Upper lobe of right lung (tissue), 1 donor: ENCODE measurements at places on chromosomes 1 and 21. TPM values are rescaled to one million over a fixed set of nuclear protein-coding genes. Genes with fewer than 3 reads are reported as not detected.

DNA sequence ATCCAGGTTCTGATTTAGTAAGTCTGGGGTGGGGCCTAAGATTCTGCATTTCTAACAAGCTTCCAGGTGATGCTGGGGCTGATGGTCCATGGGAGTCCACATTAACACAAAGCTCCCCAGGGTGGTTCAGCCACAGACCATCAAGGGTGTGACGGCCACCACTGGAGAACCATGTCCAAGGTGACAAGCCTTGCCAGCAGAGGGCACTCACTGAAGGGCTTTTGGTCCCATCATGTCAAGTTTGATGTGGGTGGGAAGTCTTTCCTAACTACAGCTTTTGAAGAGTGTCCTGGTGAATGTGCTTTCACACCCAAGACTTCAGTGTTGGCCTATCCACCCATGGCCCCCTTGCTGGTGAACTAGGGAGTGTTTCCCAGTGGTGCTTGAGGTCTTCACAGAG is 67.1 kb downstream of the UBE2T start:
- no peak overlapping the region for H3K27ac ChIP-seq
- no peaks in the 10 kb centered on the region for H3K36me3 ChIP-seq
- peaks cover under 1% of the 10 kb centered on the region for H3K27me3 ChIP-seq
- H3K4me1 ChIP-seq: no peaks in the 10 kb centered on the region

- H3K27me3 ChIP-seq: peaks cover 26% of the 10 kb centered on the region
- DNase-seq: peak; percentile 73
- H3K27ac ChIP-seq: no peak overlapping the region
- peaks cover 11% of the 10 kb centered on the region for H3K4me1 ChIP-seq
- H3K36me3 ChIP-seq: no peaks in the 10 kb centered on the region
Measured at GRCh38 chr1:112509005-112509659, 367 bp downstream of the WNT2B start.

- no peak overlapping the region for H3K4me3 ChIP-seq
- no peak overlapping the region for H3K27ac ChIP-seq
- no peak for DNase-seq
- H3K4me1 ChIP-seq: no peaks in the 10 kb centered on the region
Measured at GRCh38 chr1:219503604-219504003, 109.3 kb downstream of the ZC3H11B start.

- no peaks in the 10 kb centered on the region for H3K4me1 ChIP-seq
- H3K27ac ChIP-seq: no peak overlapping the region
- H3K27me3 ChIP-seq: no peaks in the 10 kb centered on the region
- no peaks in the 10 kb centered on the region for H3K36me3 ChIP-seq
- DNase-seq: no peak
Measured at GRCh38 chr1:158485455-158485854, 13.4 kb downstream of the OR10R2 start.

DNA sequence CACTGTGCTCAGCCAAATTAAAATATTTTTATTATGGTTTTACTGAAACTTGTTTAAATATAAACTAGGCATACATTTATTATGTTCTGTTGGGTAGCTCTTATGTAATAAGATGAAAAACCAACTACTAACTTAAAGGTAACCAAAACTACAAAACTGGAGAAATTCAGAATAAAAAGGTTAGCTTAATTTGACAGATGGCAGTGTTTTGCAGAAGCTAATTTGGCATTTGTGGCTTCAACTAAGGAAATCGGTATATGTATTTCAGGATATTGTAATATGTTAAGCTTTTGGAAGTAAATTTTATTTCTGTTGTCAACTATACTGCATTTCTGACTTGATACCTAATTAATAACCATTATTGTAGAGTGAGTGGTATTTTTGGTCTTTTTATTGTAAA is 18.8 kb downstream of the USP25 start:
- DNase-seq: no peak
- no peaks in the 10 kb centered on the region for H3K36me3 ChIP-seq
- H3K27me3 ChIP-seq: no peaks in the 10 kb centered on the region
- H3K27ac ChIP-seq: no peak overlapping the region

GRCh38 chr1:222047366-222047765 is 305.5 kb upstream of the DUSP10 start:
- no peaks in the 10 kb centered on the region for H3K36me3 ChIP-seq
- DNase-seq: no peak
- H3K4me3 ChIP-seq: no peak overlapping the region

DNA sequence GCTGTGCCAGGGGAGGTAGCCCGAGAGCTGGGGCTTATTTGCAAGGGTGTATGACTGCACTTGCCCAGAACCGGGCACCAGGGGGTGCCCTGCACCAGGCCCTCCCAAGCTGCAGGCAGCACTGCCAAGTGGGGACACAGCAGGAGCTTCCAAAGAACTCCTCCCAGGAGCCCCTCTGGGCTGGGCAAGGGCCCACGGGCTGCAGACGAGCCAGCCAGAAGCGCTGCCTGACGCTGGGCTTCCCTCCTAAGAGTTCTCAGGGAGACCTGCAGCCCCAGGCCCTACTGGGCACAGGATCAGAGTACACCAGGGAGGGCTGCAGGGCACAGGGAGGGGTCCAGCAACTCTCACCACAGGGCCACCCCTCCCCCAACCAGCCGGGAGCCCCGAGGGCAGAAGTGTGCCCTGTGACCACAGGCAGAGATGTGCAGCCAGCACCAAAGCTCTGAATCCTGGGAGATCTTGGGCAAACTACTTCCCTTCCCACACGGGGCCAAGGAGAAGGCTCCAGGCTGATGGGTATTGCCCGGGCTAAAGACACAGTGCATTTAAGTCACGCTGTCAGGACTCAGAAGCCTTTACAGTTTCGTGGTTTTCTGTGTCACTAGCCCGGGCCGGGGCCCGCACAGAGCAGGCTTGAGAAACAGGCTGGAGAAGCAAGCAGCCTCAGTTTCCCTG is 63.4 kb downstream of the KCNAB2 start:
- peaks cover 9% of the 10 kb centered on the region for H3K27me3 ChIP-seq
- H3K4me3 ChIP-seq: no peak overlapping the region
- no peaks in the 10 kb centered on the region for H3K4me1 ChIP-seq
- peak; percentile 75 for DNase-seq

DNA sequence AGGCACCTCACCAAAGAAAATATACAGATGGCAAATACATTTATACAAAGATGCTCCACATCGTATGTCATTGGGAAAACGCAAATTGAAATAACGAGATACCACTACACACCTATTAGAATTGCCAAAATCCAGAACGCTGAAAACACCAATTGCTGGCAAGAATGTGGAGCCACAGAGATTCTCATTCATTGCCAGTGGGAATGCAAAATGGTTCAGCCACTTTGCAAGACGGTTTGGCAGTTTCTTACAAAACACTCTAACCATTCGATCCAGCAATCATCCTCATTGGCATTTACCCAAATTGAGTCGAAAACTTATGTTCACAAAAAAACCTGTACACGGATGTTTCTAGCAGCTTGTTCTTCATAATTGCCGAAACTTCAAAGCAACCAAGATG is 223.3 kb upstream of the GREM2 start:
- H3K27ac ChIP-seq: no peak overlapping the region
- H3K27me3 ChIP-seq: no peaks in the 10 kb centered on the region
- no peak for DNase-seq
- no peaks in the 10 kb centered on the region for H3K4me1 ChIP-seq
- no peak overlapping the region for H3K4me3 ChIP-seq
- no peaks in the 10 kb centered on the region for H3K36me3 ChIP-seq

GRCh38 chr1:111370871-111371270 is 56.7 kb downstream of the OVGP1 start:
- DNase-seq: no peak
- no peak overlapping the region for H3K4me3 ChIP-seq
- H3K27me3 ChIP-seq: no peaks in the 10 kb centered on the region
- H3K4me1 ChIP-seq: no peaks in the 10 kb centered on the region
- no peaks in the 10 kb centered on the region for H3K36me3 ChIP-seq

DNA sequence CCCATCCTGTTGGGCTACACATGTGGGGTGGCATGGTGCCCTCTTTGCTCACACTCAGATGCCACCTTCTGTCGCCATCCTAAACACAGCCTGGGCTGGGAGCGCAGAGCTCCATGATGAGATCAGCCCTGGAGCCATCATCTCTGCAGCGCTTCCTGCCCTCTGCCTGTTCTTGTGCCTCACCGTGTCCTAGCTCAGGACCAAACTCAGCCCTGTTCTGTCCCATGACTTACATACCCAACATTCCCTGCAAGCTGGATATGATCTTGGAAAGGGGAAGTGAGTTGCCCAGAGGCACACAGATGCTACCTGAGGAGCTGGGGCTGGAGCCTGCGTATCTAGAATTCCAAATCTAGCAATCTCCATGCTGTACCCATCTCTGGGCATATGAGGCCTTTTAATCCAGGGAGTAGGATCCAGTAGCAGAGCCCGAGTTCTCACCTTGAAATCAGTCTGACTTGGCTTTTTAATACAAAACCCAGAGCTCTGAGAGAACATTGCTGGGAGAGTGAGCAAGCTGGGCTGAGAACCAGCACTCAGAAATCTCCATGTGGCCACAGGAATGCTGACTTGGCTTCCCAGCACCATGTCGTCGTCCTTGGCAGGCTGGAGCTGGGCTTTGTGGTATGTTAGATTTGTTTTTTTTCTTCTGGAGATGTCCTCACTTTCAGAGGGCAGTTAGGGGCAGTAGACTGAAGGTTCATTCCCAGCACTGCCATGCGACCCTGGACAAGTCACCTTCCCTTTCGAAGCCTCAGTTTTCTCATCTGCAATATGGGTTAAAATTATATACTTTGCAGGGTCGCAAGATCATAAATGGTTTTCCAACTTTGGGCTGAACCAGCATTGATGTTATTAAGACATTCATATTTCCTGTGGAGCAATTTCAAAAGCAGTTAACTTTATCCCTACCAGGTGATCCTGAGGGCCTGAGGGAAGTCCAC is 2.6 kb downstream of the ALPL start:
- DNase-seq: peak; percentile 81
- no peaks in the 10 kb centered on the region for H3K36me3 ChIP-seq
- peaks cover 22% of the 10 kb centered on the region for H3K4me1 ChIP-seq

DNA sequence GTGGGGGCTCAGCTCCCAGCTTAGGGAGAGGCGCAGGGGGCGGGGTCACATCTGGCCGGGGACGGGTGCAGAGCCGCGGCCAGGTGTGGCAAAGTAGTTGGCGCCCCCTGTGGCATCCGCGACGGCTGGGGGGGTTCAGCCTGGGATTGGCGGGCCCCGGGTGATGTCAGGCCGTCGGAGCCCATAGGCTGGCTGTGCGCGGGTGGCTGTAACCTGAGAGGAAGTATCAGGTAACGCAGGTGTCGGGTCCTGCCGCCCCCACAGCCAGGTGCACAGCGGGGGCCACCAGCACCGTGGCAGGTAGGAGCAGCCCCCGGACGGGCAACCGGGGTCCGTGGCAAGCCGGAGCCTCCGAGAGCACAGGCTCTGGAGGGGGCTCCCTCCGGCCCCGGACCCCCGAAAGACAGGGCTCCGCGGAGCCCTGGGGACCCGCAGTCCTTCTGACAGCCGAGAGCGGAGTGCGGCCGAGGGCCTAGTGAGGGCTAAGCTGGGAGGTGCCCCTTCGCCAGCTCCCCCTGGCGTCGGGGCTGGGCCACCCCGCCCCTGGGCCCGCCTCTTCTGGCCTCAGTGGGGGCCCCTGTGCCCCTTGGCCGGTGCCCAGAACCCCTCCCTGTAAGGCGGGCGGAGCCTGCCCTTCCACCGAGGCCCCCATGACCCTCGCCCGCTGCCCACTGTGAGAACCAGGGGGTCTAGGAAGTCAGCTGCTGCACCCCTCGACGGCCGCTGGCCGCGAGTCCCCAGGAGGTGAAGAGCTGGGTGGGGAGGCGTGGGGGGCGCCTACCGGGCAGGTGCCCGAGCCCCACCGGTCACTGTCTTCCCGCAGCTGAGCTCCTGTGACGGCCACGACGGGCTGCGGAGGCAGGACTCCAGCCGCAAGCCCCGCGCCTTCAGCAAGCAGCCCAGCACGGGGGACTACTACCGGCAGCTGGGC is 17.9 kb downstream of the TNFRSF25 start:
- H3K4me3 ChIP-seq: no peak overlapping the region
- H3K27ac ChIP-seq: no peak overlapping the region
- no peak for DNase-seq

- no peaks in the 10 kb centered on the region for H3K36me3 ChIP-seq
- no peaks in the 10 kb centered on the region for H3K27me3 ChIP-seq
- no peak overlapping the region for H3K27ac ChIP-seq
- no peak overlapping the region for H3K4me3 ChIP-seq
- H3K4me1 ChIP-seq: no peaks in the 10 kb centered on the region
- no peak for DNase-seq
Measured at GRCh38 chr1:224852901-224853568, 76.4 kb upstream of the DNAH14 start.

DNA sequence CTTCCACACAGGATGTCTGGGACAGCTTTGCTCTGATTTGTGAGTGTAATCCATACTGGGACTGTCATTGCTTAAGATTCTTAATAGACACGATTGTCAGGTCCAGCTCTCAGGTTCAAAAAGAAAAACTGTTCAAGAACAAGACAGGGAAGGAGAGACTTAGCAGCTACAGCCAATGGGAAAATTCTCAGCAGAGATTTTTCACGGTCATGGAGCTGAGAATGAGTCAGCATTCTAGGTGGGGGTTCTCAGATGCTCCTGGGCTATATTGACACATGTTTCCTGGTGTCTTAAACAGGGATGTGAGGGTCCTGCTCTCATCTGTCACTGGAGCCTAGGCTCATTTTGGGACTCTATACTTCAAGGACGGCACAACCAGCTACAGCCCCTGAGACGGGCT is 318.3 kb downstream of the RRAGC start:
- no peak overlapping the region for H3K27ac ChIP-seq
- no peaks in the 10 kb centered on the region for H3K4me1 ChIP-seq
- H3K27me3 ChIP-seq: no peaks in the 10 kb centered on the region
- H3K36me3 ChIP-seq: no peaks in the 10 kb centered on the region
- H3K4me3 ChIP-seq: no peak overlapping the region

GRCh38 chr1:8598783-8599182 is 218.7 kb downstream of the RERE start:
- peaks cover 28% of the 10 kb centered on the region for H3K4me1 ChIP-seq
- no peaks in the 10 kb centered on the region for H3K27me3 ChIP-seq
- H3K4me3 ChIP-seq: no peak overlapping the region
- H3K27ac ChIP-seq: no peak overlapping the region

DNA sequence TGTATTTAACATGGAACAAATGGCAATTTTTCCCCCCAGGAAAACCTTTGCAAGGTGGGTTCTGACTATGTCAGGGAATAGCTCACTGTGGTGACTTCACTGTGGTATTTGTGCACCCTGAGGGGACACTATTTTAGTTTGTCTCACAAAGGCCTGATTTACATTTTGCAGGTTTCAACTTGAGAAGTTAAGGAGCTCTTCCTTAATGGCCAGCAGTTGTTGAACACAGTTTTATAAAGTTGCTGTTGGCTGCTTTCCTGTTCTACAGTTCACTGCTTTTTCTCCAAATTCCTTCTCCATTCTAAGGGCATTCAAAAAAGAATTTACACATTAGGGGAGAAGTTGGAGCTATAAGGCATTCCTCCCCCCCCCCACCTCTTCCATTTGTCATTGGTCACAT is 4.6 kb downstream of the LAMC1 start:
- no peak for DNase-seq
- no peak overlapping the region for H3K27ac ChIP-seq
- no peak overlapping the region for H3K4me3 ChIP-seq
- peaks cover 39% of the 10 kb centered on the region for H3K4me1 ChIP-seq

GRCh38 chr1:26752519-26752918 is 35.2 kb upstream of the PIGV start:
- H3K4me3 ChIP-seq: no peak overlapping the region
- peaks cover 40% of the 10 kb centered on the region for H3K4me1 ChIP-seq
- peak overlapping the region; percentile 58 for H3K27ac ChIP-seq
- H3K36me3 ChIP-seq: peaks cover 38% of the 10 kb centered on the region
- no peaks in the 10 kb centered on the region for H3K27me3 ChIP-seq

Gene AUNIP
- not detected for total RNA-seq

Gene S100A9
- total RNA-seq: 418 TPM

Gene MORC3
- total RNA-seq: 32.3 TPM

Gene FCRL5
- 0.93 TPM for total RNA-seq

Gene IQGAP3
- 1.3 TPM for total RNA-seq

Gene NR5A2
- total RNA-seq: 8.1 TPM

Gene ACTL8
- not detected for total RNA-seq

Gene SYTL1
- total RNA-seq: 30.6 TPM

Gene CD53
- 171 TPM for total RNA-seq
